ENCODE measurements at places on chromosomes 13 and 19.

DNA sequence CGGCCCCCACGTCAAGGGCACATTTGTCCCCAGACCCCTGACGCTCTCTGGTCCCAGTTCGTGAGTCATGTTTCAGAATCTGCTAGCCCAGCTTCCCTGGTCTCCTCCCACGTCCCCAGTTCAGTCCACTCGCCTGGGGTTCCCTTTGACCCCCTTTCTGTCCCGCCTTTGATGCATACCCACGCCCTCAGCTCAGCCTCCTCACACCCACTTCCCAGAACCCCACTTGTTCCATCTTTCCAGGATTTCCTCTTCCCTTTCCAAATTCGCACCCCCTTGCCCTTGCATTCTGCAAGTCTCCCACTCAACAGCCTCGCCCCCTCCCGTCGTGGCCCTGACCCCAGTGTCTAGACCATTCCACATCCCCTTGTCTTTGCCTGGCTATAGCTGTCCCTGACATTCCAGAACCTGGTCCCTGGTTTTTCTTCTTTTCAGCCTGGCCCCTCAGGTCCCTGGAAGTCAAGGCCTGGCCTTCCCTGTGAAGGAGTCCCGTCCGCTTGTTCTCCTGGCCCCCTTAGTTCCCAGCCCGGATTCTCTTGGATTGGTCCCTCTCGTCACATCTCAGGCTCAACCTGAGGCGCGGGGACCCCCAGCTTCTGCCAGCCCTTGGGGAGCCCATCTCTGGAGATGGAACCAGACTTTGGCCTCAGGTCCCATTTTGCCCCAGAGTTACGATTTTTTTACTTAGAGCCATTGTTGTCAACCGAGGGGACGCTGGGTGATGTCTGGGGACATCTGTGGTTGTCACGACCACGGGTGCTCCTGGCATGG lies 1.3 kb downstream of the NCLN start:
- DNase-seq, result no peak

- DNase-seq, result no peak
These were observed 77.4 kb upstream of the LRCH1 start for GRCh38 chr13:46475541-46475991.

- DNase-seq, result no peak
These were observed 218.8 kb downstream of the NBEA start for GRCh38 chr13:35160896-35161295.

- DNase-seq, result no peak
These were observed at the start of gene CFAP97D2 for GRCh38 chr13:114179087-114179658. CFAP97D2 (plus strand) TSS chr13:114179257; CDS start chr13:114179331, 74 bp downstream.

DNA sequence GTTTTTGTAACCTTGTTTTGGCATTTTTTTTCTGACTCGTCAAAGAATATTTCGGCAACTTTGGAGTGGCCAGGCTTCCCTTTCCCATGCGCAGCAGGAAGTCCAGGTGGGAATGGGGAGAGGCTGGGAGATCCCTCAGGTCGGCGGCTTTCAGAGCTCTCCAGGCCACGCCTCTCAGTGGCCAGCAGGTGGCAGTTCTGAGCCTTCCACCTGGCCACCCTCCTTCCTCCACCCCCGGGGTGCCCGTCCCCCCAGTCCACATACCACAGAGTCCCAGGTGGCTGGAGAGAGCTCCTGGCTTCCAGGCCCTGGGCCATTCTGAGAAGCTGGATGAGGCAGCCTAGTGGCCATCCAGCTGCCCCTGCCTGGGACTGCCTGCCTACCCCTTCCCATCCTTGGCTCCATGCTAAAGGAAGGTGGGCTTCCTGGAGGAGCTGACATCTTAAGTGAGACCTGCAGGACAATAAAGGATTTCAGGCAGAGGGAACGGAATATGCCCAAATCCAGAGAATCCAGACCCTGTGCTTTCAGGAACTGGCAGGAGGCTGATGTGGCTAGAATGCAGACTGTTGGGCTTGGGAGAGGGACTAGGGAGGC lies 46.3 kb downstream of the CCNE1 start:
- no peak for DNase-seq

DNA sequence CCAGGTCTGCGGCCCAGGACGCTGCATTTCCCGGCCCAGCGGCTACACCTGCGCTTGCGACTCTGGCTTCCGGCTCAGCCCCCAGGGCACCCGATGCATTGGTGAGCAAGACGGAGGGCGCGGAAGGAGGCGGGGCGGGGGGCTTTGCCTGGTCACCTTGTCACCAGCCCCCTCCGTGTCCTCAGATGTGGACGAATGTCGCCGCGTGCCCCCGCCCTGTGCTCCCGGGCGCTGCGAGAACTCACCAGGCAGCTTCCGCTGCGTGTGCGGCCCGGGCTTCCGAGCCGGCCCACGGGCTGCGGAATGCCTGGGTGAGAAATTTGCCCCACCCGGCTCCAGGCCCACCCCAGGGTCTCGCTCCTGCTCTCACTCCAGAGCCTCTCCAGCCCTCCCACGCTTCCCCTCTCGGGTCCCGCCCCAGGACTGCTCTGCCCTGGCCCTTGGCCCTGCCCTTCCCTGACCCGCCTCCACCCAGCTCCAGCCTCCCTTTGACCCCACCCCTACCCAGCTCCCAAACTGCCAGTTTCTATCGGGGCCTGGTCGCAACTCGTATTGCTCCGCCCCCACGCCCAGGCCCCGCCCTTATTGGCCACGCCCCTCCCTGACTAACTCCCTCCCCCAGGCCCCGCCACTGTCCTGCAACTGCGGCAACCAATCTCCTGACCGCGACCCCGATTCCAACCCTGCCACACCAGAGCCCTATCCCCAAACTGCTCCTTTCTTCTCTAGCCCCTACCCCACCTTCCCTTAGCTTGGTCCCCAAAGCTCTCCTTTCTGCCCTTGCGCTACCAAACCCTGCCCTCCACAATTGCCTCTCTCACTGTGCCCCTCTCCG lies 8.6 kb downstream of the LTBP4 start:
- no peak for DNase-seq

GRCh38 chr19:49436381-49437017 lies 4.8 kb downstream of the SLC17A7 start:
- no peak for DNase-seq

DNA sequence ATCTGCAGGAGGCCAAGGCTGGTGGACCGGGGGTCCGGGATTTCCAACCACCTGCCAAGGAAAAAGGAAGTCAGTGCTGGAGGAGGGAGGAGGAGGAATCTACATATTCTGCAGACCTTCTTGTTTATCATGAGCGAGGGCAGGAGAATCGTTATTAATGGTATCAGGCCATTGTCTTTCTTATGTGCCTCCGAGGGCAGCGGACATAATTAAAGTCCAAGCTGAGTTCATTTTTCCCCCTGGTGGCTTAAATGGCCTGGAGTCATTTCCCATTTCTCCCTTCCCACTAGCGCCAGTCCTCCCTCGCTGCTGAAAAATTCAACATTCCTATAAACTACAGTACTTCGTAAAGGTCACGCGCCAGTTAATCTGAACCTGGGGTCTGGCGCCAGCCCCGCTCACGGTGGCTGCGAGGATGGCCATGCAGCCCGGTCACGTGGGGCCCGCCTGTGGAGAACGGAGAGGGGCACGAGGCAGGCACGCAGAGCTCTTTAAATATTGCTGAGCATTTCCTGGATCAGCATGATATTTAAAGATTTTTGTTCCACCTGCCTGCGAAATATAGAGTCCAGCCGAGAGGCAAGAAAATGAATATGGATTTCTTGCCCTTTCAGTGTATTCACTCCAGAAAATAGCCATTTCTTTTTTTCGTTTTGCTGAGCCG lies 85.2 kb upstream of the PCDH8 start:
- DNase-seq, result no peak

DNA sequence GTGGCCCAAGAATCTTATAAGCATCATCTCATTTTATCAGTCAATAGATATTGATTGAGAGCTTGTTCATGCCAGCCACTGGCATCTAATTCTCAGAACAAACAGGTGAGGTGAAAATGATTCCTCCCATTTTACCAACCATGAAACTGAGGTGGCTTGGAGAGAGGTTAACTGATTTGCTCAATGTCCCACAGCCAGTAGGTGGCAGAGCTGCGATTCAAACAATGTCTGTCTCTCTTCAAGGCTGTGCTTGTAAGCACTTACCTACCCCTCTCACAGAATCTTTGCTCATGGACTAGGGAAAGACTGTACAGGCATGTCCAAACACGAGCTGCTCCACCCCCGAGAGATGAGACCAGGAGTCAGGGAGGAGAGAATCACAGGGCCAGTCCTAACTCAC lies 21.5 kb upstream of the GSX1 start:
- no peak for DNase-seq

DNA sequence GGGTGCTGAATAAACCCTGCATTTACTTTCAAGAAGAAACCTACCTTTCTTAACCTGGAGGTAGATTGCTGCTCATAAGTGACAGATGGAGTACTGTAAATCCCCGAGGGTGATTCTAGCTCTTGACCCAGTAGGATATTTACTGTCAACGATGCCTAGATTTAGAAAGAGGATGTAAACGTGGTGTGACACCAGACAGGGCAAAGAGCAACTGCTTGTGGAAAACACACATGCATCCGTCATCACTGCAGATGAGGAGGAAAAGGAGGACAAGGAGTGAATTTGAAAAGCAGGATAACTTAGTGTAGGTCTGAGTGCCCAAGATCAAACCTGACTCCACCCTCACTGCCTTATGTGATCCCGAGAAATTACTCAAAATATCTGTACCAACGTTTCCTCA lies 9.8 kb upstream of the CLN5 start:
- no peak for DNase-seq

GRCh38 chr19:14530005-14530348 lies 583 bp downstream of the TECR start:
- no peak for DNase-seq

- DNase-seq, result no peak
These were observed 23.9 kb upstream of the ZBTB7A start for GRCh38 chr19:4090356-4091220.

GRCh38 chr13:110907951-110908898 lies 6.6 kb downstream of the ANKRD10 start:
- DNase-seq, result no peak

DNA sequence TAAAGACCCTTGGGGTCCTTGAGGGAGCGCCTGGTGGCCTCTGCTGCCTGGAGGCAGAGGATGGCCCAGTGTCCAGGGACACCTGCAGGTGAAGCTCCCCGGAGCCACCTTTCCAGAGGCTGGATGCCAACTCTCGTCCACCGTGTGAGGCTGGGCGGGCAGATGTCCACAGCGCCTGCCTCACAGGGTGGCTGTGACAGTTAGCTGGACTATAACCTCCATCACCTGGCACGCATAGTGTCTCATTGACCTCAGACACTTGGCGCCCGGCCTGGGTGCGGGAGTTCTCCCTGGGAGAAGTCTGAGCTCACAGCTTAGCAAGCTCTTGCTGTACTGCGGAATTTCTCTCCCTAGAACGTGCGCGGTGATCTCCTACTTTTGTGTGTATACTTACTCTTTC lies 9.8 kb downstream of the BICRA start:
- DNase-seq, result no peak

DNA sequence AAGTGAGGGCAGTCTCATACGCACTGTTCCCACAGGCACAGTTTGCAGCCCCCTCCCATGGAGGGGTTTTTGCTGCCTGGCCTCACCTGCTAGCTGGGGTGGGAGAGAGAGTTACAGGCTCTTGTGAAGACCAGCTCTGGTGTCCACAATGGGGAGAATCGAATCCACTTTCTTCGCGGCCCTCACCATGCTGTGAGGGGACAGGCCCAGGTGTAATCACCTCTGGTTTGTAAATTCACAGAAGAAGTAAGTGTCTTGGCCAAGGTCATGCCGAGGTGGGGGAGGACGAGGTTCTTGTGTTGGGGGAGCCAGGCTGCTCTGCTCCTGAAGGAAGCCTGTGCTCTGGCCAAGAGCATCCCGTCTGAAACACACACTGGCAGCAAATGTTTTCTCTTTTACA lies 39.5 kb downstream of the TEX29 start:
- no peak for DNase-seq

DNA sequence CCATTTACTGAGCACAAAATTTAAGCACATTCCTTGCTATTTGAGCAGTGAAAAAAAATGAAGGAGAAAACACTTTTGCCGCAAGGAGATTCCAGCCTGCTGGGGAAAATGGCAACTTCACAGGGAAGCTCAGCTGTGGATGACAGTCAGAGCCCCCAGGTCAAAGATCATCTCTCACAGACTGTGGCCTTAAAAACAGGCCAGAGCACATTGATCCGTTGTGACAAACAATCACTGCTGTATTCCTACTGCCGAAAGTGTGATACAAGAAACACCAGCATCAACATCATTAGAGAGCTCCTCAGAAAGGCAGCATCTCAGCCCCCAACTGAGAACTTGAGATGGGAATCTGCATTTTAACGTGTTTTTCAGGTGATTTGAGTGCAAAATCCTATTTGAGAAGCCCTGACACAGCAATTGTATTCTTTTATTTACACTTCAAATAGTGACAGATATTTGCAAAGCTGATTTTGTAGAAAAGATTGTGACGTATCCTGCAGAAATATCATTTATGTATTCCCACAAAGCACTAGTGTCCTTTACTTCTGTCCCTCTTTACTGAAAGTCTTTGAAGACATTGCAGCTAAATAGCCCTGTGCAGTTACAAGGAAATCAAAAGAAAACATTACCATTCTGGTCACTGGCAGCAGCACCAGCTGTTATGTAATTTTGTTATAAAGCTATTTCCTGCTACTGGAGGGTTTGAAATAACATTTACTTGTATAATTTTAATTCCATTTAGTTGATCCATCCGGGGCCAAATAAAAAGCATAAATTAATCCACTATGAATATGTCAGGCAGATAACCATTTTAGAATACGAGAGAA lies 652.0 kb downstream of the LIG4 start:
- DNase-seq, result no peak

- DNase-seq, result no peak
These were observed 380.8 kb downstream of the KCNRG start for GRCh38 chr13:50396001-50396400.

DNA sequence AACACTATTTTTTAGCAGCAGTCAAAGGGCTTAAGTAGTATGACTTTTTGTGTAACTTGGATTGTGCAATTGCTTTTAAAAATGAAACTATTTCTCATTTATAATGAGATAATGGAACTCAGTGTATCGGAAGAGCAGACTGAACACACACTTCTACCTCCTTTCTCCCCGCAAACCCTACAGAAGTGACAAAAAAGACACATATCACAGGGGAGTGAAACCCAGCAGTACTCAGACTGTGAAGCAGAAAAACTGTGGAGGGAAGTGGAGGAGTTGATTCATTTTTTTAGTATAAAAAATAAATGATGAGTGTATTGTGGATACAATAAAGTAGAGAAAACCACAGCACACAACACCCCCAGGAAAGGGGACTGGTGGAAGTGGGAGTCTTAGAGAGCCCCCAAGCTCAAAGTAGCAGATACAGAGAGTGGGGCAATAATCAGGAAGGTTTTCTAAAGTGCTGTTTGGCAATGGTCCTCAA lies 9.7 kb downstream of the LPAR6 start:
- no peak for DNase-seq
